Activated CD4-positive, alpha-beta T cell treated with anti-CD3 and anti-CD28 coated beads for 4 hours (primary cell): ENCODE measurements at places on chromosomes 4 and X.

- no peak for DNase-seq
Measured at GRCh38 chr4:3437998-3438846, 3.5 kb upstream of the HGFAC start.

- DNase-seq, result no peak
Measured at GRCh38 chrX:147693511-147693910, 218.2 kb upstream of the FMR1 start.

- DNase-seq, result no peak
Measured at GRCh38 chr4:139526928-139527327, 29.1 kb downstream of the SETD7 start.

GRCh38 chr4:95058991-95059390, 301.2 kb downstream of the BMPR1B start:
- DNase-seq, result no peak

DNA sequence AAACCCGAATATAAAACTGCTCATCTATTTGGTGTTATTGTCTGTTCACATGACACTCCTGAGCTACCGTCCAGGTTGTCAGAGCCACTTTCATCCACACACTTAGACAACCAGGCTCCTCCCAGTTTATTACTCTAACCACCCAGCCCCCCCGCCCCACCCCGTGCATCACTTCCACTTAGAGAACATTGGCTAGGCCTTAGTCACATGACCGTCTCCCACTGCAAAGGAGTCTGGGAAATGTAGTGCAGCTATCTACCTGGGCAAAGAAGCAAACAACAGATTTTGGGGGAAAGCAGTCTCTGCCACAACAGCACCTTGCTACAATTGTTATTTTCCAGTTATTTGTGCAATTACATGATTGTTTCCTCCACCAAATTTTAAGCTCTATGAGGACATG, 57.6 kb upstream of the RBPJ start:
- DNase-seq, result no peak

- DNase-seq, result no peak
Measured at GRCh38 chr4:122005064-122005755, 53.4 kb upstream of the TRPC3 start.

DNA sequence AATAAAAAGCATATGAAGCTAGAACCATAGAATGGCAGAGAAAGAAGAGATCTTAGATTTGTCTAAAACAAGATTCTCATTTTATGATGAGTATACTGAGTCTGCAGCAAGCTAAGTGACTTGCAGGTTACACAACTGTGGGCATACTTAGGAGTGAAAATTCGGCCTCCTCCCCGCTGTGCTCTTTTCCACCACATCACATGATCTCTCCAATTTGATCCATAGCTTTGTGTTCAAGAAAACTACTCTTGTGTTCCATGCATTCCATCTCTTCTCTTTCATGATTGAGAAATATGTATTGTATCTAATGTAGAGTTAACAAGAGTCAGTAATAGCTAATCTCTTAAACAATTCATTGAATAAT, 234.3 kb downstream of the SCFD2 start:
- no peak for DNase-seq
